Hematopoietic multipotent progenitor cell (in vitro differentiated cells): ENCODE measurements at places on chromosomes 5 and 9.

DNA sequence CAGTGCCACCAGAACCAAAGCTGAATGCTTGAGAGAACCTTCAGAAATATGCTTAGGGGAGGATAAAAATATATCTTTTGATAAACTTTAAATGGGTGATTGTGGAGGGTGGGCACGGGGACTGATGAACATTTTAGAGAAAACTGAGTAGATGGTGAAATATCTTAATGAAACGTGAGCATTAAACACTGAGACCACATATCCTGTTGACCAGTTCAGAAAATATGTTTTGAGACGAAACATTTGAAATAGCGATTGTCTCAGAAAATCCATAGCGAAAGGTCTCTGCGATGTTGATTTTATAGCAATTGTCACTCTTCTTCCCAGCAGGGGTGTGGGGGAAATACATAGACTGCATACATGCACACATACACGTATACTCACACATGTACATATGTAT, 231.0 kb downstream of the ESM1 start:
- DNase-seq = no peak

- DNase-seq = no peak
Measured at GRCh38 chr5:36613771-36614656, 7.6 kb downstream of the SLC1A3 start.

DNA sequence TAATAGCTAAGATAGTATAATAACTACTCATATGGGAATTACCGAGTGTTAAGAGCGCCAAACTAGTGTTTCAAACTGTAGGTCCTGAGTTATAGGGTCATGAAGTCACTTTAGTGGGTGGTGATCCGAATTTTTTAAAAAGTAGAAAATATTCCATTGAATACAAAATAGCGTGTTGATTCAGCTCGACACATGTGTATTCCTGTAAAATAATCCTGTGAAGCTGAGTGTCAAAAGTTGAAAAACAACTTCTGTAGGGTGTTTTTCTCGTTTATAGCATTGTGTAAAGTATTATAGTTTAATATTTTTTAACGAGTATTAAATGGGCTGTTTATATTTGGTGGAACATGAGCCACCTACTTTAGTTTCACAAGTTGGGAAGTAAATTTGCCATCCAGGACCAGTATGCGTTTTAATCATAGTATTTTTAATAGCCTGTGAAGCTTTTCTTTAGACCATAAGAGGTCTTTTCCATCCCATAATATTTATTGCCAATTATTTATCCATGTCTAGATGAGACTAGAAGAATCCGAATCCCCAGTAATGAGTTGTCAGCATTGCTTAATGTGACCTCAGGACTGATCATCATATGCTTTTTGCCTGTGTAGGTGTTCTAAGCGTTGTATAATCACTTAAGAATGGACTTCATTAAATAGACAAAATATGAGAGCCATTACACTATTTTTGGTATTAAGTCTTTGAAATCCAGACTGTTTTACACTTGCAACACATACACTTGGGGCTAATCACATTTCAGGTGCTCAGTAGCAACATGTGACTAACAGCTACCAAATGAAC, 84.1 kb downstream of the PTPDC1 start:
- DNase-seq = no peak

GRCh38 chr9:126363250-126363649, 36.6 kb downstream of the MVB12B start:
- DNase-seq = no peak

DNA sequence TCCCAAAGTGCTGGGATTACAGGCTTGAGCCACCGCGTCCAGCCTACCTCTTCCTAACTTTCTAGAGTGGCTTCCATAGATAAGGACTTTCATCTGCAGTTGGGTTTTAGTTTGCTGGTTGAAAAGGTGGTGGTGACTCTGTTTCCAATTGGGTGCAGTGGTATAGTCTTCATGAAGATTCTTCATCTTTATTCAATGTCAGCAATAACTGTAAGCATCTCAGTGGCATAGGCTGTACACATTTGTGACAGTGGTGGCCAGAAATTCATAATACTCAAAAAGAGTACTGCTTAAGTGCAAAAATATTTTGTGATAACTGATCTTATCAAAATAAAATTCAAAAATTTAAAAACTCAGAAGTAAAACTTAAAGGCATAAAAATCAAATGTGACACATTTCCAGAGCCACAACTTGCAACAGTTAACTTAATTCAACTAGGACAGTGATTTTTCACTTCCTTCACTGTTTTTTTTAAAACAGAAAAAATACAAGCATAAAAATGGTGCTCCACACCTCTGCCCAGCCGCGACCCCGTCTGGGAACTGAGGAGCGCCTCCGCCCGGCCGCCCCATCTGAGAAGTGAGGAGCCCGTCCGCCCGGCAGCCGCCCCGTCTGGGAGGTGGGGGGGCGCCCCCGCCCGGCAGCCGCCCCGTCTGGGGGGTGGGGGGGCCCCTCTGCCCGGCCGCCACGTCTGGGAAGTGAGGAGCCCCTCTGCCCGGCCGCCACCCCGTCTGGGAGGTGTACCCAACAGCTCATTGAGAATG, 56.4 kb upstream of the CDK5RAP2 start:
- no peak for DNase-seq
